ENCODE measurements at places on chromosomes 16 and 17. TPM values are rescaled to one million over a fixed set of nuclear protein-coding genes. Genes with fewer than 3 reads are reported as not detected.

GRCh38 chr16:19136549-19137196, 22.9 kb downstream of the ITPRIPL2 start:
- no peak overlapping the region for H3K27ac ChIP-seq
- no peaks in the 10 kb centered on the region for H3K27me3 ChIP-seq
- H3K4me3 ChIP-seq, result no peak overlapping the region
- no peaks in the 10 kb centered on the region for H3K4me1 ChIP-seq
- H3K36me3 ChIP-seq, result no peaks in the 10 kb centered on the region
- DNase-seq, result no peak

- H3K27me3 ChIP-seq, result no peaks in the 10 kb centered on the region
- H3K4me3 ChIP-seq, result no peak overlapping the region
- no peaks in the 10 kb centered on the region for H3K4me1 ChIP-seq
- H3K27ac ChIP-seq, result no peak overlapping the region
Measured at GRCh38 chr17:55664287-55664686, 58.4 kb downstream of the TMEM100 start.

GAST gene
- total RNA-seq, result not detected

ALDH3A1 gene
- 0.46 TPM for total RNA-seq

DNA sequence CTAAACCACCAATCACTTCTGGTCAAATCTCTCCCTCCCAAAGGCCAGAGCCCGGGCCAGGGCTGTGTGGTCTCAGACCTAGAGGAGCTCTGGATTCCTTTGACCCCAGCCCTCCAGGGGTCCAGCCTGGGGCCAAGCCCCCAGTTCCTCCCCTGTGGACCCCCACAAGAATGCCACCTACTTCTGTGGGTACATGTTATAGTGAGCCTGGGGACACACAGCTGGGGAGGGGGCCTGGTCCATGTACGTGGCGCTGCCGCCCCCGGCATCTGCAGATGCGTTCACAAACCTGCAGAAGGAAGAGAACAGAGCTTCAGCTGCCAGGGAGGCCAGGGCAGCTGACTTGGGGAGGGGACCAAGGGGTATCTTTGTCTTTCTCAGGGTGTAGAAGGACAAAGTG, 7.9 kb upstream of the GHDC start:
- H3K4me1 ChIP-seq, result no peaks in the 10 kb centered on the region
- no peaks in the 10 kb centered on the region for H3K36me3 ChIP-seq
- no peak overlapping the region for H3K4me3 ChIP-seq
- no peaks in the 10 kb centered on the region for H3K27me3 ChIP-seq

GRCh38 chr17:69084911-69085310, 24.2 kb upstream of the ABCA9 start:
- H3K4me1 ChIP-seq, result no peaks in the 10 kb centered on the region
- H3K27me3 ChIP-seq, result no peaks in the 10 kb centered on the region
- no peak overlapping the region for H3K4me3 ChIP-seq
- H3K27ac ChIP-seq, result no peak overlapping the region
- H3K36me3 ChIP-seq, result no peaks in the 10 kb centered on the region

DNA sequence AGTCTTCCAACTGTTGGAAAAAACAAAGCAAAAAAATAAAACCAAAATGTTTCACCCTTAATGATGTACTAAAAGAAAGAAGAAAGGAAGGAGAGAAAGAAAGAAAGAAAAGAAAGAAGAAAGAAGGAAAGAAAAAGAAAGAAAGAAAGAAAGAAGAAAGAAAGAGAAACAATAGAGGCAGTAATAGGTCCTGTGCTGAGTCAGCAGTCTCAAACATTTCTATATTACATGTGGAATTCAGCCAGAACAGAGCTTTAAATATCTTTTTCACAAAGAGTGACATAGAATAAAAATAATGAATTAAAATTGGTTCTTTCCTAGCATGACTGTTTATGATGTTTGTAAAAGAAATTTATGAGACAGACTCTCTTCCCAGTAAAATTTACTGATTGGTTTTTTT, 1135.3 kb upstream of the CDH8 start:
- no peaks in the 10 kb centered on the region for H3K36me3 ChIP-seq
- no peaks in the 10 kb centered on the region for H3K27me3 ChIP-seq
- no peak overlapping the region for H3K27ac ChIP-seq

All from H1 (cell line).